ENCODE measurements at places on chromosomes 6 and 20. TPM values are rescaled to one million over a fixed set of nuclear protein-coding genes. Genes with fewer than 3 reads are reported as not detected.

The ADTRP gene
- 0.18 TPM for polyA plus RNA-seq

The IGF2R gene
- 14.2 TPM for polyA plus RNA-seq

The BNIP5 gene
- polyA plus RNA-seq = not detected

The C2 gene
- 20.4 TPM for polyA plus RNA-seq

The ECI2 gene
- 68.8 TPM for polyA plus RNA-seq

The LST1 gene
- 3.1 TPM for polyA plus RNA-seq

The HCRTR2 gene
- polyA plus RNA-seq = not detected

The TCEA2 gene
- 17.2 TPM for polyA plus RNA-seq

The PREX1 gene
- 22.8 TPM for polyA plus RNA-seq

The MAP1LC3A gene
- 24.8 TPM for polyA plus RNA-seq

The CST11 gene
- polyA plus RNA-seq = not detected

The BHLHE23 gene
- polyA plus RNA-seq = not detected

The KCNQ5 gene
- polyA plus RNA-seq = 0.15 TPM

All from adipose tissue (tissue), 3 donors.